Activated T-helper 1 cell treated with anti-CD3 and anti-CD28 coated beads, Interleukin-12 subunit alpha, Interleukin-12 subunit beta, Interleukin-2, Interleukin-4 antibody, amounts not matched to agents 30 ng/mL and 10 ng/mL and 1 ng/mL, durations not matched to agents 14 hours and 24 hours and 36 hours (primary cell): ENCODE measurements at places on chromosomes 7 and 10.

DNA sequence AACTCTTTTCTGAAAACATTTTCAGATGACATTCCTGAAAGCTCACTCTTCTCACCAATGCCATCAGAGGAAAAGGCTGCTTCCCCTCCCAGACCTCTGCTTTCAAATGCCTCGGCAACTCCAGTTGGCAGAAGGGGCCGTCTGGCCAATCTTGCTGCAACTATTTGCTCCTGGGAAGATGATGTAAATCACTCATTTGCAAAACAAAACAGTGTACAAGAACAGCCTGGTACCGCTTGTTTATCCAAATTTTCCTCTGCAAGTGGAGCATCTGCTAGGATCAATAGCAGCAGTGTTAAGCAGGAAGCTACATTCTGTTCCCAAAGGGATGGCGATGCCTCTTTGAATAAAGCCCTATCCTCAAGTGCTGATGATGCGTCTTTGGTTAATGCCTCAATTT lies 16.5 kb downstream of the ANLN start:
- no peak for DNase-seq

- no peak for DNase-seq
Observed at GRCh38 chr10:71740069-71740653, 20.6 kb upstream of the C10orf105 start.

- no peak for DNase-seq
Observed at GRCh38 chr7:20301311-20301939, 29.3 kb upstream of the ITGB8 start.

DNA sequence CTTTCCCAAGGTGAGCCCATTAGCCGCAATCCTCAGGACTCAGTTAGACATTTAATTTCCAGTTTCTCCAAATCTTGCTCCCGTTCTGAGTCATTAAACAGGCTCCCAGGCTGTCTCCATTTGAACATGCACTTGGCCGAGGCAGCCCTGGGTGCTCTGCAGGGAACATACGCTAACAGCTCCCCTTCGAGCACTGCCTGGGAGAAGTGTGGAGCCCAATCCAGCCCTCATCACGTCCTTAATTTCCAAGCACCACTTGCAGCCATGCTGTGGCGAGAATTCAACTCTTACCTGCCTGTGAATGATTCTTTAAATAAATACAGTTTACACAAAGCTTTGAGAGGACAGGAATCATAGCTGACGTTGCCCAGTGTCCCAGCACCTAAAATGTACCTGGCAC lies 218.2 kb downstream of the CCSER2 start:
- no peak for DNase-seq

GRCh38 chr7:29808075-29808801 lies 1.9 kb downstream of the WIPF3 start:
- DNase-seq, result no peak
